ENCODE measurements at places on chromosomes 5 and 9. TPM values are rescaled to one million over a fixed set of nuclear protein-coding genes. Genes with fewer than 3 reads are reported as not detected.

DNA sequence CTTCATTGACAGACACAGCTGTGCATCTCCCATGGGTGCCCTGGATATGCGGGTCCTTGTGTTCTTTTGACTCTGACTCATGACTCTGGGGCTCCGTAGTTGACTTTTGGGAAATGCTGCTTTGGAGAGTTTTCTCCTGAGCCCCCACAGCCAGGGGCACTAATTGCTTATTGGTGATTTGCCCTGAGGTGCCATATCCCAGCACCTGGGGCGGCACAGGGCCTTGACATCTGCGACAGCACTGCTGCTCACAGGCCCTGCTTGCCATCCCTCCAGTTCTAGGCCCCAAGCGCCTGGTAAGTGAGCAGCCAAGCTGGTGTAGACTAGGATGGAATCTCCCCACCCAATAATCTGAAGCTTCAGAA, 75.1 kb downstream of the AMBP start:
- DNase-seq = peak; percentile 1

DNA sequence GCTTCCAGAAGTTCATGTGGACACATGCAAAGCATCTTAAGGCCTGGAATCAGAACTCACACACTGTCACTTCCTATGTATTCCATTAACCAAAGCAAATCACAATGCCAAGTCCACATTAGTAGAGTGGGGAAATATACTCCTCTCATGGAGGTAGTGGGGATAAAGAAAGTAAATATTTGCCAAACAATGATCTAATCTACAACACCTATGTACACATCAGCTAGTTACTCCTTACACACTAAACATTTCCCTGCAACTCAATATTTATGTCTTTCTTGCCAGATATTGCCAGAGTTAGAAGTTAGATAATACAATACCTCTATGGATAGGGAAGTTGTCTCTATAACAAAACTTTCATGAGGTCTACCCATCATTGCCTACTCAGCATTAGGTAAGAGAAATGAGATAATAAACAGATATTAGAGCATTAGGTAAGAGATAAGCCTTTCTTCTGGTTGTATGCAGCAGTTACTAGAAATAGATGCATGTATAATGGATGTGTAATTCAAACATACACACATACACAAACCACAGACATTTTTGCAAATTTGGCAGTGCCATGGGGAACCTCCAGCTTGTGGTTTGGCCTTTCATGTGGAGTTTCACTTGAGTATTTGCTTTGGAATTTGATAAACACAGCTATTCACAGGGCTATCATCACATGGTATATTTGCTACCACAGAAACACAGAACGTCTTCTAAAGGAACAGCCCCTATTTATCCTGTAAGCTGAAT, 196.5 kb downstream of the TLE1 start:
- no peak for DNase-seq

- no peak for DNase-seq
Observed at GRCh38 chr9:12775679-12776512, 1.1 kb downstream of the LURAP1L start.

DNA sequence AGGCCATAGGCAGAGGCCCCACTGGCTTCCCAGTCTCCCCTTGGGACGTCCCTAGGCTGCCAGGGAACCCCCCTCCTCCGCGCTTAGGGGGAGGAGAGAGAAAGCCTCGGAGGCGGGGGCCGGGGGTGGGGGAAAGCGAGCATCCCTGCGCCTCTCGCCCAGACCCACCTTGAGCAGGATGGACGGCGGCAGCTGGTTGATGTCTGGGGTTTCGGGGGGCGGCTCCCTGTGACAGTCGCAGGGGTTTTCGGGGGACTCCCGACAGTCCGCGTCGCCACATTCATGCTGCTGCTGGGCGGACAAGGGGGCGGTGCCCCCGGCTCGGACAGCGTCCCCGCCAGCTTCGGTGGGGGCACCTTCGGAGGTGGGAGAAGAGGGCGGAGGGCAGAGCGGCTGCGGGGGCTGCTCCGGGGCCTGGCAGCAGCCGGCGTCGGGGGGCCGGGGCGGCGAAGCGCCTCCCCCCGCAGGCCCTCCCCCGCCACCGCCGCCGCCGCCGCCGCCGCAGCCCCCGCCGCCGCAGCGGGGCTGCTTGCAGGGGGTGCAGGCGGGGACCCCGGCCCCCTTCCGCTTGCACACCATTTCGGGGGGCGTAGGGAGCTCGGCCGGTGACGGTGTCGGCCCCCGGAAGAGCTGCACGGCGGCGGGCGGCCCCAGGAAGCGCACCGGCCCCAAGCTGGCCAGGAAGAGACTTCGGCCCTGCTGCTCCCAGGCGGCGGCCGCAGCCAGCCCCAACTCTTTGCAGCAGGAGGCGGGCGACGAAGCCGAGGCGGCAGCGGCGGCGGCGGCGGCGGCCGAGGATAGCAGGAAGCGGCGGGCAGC, 1.2 kb downstream of the FBXL17 start:
- peak; percentile 55 for DNase-seq

DNA sequence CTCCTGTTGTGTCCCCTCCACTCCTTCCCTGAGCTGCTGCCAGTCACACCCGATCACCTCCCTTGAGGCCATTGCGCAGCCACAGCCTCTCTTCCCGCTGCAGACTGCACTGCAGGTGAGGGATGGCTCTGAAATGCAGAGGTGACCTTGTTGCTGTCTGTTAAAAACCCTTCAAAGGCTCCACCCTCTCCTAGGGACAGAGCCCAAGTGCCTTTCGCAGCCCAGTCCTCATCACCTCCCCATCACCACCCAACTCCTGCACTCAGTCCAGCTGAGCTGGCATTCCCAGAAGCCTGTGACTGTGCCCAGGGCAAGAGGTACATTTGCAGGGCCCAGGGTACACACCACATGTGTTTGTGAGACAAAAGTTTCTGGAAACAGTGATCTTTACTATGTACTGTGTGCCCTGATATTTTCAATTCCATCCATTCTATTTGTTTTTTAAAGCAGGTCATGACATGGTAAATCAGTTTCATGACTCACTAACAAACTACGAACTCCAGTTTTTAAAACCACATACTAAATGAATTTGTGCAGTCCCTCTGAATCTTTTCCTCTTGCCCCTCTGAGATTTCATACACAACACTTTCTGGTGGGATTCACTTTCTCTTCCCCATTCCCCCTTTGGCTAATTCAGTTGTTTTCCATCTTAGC, 73.0 kb upstream of the SPOCK1 start:
- no peak for DNase-seq

GRCh38 chr5:132090107-132090506, 16.5 kb downstream of the CSF2 start:
- DNase-seq = no peak

GRCh38 chr9:107973451-107973850, 483.9 kb upstream of the KLF4 start:
- no peak for DNase-seq

DNA sequence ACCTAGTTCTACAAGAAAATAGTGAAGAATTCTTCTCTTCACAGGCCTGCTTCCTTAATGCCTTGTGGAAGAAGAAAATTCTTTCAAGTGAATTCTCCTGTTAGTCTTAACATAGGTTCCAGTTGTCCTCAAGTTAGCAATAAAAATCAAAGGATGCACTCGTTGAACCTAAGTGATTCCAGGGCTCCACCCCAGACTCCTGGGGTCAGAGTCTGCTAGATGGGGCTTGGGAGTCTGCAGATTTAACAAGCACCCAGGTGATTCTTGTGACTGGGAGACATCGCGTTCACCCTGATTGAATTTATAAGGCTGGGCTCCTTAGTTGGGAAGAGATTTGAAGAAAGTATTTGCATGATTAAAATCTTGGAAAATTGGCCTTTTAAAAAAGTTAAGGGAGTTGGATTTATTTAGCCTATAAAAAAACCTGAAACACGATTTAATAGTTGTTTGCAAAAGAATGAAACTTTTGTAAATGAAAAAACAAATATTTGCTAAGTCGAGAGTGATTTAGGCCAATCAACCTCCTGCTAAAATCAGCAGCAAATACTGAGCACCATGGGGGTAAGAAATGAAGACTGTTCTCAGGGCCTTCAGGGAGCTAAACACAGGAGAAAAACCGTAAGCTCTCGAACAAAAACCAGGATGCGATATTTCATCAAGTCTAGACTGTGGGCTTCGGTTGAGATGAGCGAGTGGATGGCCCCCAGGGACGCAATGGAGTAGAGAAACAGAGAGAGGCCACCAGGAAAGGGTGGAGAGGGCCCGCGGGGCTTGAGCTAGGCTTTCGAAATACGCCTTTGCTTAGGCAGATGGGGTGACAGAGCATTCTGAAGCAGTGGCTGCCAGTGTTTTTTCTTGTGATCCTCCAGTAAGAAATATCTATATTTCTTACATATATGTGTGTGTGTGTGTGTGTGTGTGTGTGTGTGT, 86.9 kb upstream of the TTC23L start:
- DNase-seq = no peak

DNA sequence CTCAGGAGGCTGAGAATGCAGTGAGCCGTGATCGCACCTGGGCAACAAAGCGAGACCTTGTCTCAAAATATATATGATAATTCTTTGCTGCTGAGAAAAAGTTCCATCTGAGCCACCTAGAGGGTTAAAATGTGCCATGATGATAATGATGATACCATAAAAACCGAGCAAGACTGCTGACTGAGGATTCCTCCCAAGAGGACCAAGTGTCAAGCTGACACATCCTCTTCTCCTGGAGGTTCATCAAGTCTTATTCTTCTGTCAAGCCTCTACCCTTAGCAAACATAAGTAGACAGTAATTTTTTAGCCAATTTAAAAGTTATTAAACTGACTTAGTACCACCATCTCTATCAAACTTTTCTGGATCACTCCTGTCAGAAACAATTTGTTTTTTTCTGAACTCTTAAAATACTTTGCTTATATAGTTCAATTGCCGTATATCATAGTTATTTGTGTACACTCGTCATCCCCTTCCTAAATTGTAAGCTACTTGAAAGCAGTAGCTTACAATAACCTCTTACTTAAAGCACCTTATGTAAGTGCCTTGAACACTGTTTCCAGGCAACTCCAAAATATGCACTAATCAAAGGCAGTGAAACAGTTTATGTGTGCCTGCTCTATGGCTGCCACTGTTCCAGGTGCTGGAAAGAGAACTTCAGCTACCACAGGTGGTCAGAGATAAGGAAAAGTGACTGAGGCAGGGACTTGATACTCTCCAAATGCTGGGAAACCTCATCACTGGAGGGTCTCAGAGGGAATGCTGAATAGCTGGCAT, 57.4 kb downstream of the SCAI start:
- DNase-seq = no peak

- peak; percentile 44 for DNase-seq
Observed at GRCh38 chr9:136339173-136339957, 12.0 kb downstream of the GPSM1 start.

DNA sequence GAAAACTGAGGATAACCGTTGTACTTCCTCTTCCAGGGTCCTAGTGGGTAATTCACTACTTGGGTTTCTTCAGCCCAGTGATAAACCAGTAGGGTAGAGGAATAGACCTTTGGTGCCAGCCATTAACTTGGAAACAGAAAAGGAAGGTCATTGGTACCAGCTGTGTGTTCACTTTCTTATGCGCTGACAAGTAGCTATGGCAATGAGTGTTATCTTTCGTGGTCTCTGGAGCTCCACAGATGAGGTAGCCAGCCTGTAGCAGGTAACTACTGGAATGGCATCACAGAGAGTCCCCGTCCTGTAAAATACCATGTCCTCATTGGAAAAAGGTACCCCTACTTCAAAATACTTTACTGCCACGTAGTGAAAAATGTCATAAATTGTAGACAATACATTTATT, 2.3 kb downstream of the UHRF2 start:
- no peak for DNase-seq

GRCh38 chr9:121305269-121305994, 37.5 kb downstream of the GSN start:
- no peak for DNase-seq

DNA sequence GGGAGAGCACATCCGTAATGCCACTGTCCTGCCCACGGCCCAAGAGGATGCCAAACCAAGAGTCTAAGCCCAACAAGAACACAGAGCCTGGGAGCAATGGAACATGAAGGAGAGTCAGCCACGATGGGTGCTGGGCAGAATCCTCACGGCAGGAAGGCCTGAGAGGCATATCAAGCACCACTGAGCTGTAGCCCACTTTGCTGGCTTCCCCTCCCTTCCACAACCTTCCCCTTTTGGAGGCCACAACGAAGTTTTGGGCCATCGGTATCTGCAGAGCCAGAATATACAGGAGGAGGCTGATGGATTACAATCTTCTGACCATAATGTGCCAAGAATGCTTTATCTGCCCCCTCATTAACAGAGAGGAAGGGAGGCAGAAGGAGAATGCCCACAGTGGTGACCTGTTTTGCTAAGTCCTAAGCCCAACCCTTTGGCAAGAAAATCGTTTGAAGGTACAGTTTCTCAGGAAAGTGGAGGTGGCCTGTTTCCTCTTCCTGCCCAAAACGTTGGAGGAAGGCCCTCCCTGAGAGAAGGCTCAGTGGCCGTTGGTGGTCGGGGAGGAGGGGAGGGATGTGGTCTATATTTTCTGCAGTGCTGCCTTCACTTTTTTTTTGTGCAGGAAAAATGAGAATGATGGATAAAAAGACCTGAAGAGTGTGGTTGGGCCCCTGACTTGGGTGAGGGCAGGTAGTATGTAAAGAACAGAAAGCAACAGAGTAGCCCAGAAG, 26.2 kb downstream of the MACROH2A1 start:
- DNase-seq = peak; percentile 30

- DNase-seq = peak; percentile 88
Observed at GRCh38 chr9:92716557-92716956, 46.6 kb upstream of the IPPK start.

- no peak for DNase-seq
Observed at GRCh38 chr9:72665421-72665820, 144.0 kb downstream of the TMC1 start.

DNA sequence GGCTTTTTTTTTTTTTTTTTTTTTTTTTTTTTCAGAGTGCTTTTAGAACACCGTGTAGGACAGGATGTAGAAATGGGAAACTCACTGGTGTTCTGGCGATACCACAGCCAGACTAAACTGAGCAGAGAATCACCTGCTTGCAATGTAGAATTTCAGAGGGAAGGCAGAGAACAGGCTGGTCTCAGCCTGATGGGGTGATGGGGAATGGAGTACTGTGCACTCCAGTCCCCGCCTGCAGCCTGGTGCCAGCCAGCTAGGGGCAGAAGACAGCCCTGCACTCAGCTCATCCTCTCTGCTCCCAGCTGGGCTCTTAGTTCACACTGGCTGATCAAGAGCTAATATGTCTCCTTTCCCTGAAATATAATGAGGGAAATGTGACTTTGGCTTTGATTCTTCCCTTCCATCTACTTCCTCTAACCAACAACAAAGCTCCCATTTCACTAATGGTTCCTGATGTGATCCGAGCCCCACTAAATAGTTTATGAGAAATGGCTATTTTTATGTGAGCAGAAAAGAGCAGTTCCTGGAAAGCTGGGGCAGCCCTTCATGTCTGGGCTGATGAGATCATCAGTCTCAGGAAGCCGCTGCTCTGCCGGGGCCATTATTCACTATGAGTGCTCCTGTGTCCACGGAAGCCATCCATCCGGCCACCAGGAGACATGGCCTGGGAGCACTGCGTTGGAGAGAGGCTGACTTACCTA, 209.7 kb downstream of the GADD45G start:
- peak; percentile 29 for DNase-seq

Gene NME5
- not detected for total RNA-seq

Gene PCDHGB6
- not detected for total RNA-seq

Gene DPH7
- 37.1 TPM for total RNA-seq

Gene IL13
- 1.4 TPM for total RNA-seq

Gene SPATA31D4
- not detected for total RNA-seq

Measured in activated CD8-positive, alpha-beta T cell treated with anti-CD3 and anti-CD28 coated beads, Interleukin-2, amount 10 ng/mL, durations not matched to agents 7 days and 5 days (primary cell).